Stimulated activated CD8-positive, alpha-beta memory T cell treated with anti-CD3 and anti-CD28 coated beads, Interleukin-7, amount 100 ng/mL, for 48 hours (primary cell): ENCODE measurements at places on chromosomes 11 and 22.

- DNase-seq, result no peak
These were observed 742.9 kb downstream of the LRRC4C start for GRCh38 chr11:40716344-40717130.

GRCh38 chr11:88377646-88378045 lies 40.1 kb upstream of the CTSC start:
- DNase-seq, result no peak

GRCh38 chr11:126720539-126721235 lies 279.9 kb downstream of the KIRREL3 start:
- DNase-seq, result no peak

DNA sequence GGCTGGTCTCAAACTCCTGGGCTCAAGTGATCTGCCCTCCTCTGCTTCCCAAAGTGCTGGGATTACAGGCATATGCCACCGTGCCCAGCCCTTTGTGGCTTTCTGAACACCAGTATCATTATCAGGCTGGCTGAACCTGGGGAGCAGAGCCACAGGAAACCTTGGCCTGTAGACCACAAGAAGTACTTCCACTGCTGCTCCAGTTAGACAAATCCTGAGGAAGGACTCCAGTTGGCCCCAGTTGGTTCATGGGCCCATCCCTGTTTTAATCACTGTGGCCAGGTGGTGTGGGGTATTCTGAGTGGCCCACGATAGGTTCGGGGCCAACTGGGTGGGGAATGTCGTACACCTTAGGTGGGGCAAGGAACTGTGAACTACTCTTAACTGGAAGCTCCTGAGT lies 5.5 kb upstream of the DUSP18 start:
- no peak for DNase-seq

DNA sequence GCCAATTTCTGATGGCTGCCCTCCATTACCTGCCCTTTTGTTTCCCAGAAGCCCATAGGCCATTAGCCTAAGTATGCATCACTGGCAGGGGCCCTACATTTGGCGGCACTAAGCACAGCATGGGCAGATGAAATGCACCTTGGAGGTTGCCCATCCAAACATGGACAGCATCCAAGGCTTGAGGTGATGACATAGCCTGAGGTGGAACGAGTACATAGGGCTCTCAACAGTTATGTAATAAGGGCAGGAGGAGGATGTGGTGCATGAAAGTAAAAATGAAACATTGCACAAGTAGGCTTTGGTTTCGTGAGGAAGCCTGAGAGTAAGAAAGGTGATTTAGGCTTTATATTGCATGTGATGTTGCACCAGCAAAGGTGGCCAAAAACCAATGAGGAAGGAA lies 148.1 kb downstream of the FAM76B start:
- DNase-seq, result no peak

- no peak for DNase-seq
These were observed 99.4 kb upstream of the ZC3H12C start for GRCh38 chr11:109993786-109994185.

GRCh38 chr11:76885390-76886097 lies 24.8 kb downstream of the ACER3 start:
- no peak for DNase-seq

GRCh38 chr22:23067023-23067650 lies 3.2 kb upstream of the GNAZ start:
- no peak for DNase-seq
